ENCODE measurements at places on chromosomes 6 and 20.

DNA sequence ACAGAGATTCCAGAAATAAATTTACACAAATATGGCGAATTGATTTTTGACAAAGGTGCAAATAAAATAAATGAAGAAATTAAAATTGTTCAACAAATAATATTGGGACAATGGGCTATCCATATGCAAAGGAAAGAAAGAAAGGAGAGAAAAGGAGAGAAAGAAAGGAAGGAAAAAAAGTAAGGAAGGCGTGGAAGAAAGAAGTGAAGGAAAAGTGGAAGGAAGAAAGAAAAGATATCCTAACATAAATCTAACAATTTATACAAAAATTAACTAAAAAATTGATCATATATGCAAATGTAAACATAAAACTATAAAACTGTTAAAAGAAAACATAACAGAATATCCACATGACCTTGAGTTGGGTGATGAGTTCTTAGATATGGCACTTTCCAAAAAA, 78.7 kb upstream of the ZNF184 start:
- DNase-seq, result no peak

GRCh38 chr20:63132715-63133471, 83.0 kb downstream of the YTHDF1 start:
- no peak for DNase-seq

GRCh38 chr6:24960991-24961475, 25.3 kb upstream of the RIPOR2 start:
- no peak for DNase-seq

DNA sequence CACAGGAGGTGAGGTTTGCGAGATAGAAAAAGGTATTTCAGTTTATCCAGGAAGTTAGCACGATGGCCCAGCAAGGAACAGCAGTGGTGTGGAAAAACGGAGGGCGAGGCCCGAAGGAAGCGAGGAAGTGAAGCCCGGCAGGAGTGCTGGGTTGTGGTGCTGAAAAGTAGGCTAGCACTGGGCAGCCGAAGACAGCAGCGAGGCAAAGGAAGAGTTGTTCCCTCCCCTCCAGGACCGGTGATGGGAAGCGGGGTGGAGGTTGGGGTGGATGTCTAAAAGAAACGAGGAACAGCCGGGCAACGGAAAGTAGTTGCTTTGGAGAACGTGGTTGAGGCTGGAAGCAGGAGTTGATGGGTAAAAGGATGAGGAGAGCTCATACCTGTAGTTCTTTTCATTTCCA, 1.4 kb downstream of the METTL24 start:
- DNase-seq, result no peak

- no peak for DNase-seq
Observed at GRCh38 chr6:152634773-152635172, 2.4 kb downstream of the SYNE1 start.

GRCh38 chr6:14707971-14708465, 537.9 kb upstream of the JARID2 start:
- no peak for DNase-seq

DNA sequence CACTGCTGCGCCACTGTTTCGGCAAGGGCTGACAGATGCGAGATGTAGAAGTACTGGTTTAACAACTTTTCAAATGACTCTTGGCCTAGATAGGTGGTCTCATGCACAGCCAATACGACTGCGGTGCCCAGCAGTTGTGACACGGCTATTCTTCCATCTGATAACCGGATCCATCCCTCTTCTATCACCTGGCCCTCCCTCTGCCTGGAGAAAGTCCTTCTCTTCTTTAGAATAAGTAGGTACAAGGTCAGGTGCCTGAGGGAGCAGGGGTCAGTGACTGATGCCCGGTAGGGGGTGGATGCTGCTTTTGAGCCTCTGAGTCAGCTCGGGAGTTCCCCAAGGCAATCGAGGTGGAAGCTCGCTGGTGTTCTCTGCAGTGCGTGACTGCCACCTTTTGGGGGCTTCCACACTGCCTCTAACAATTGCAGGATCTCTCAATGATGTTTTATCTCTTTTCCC, 166.8 kb upstream of the GRIK2 start:
- DNase-seq, result peak; percentile 2

GRCh38 chr6:44224029-44224964, 902 bp downstream of the SLC29A1 start:
- peak; percentile 36 for DNase-seq

DNA sequence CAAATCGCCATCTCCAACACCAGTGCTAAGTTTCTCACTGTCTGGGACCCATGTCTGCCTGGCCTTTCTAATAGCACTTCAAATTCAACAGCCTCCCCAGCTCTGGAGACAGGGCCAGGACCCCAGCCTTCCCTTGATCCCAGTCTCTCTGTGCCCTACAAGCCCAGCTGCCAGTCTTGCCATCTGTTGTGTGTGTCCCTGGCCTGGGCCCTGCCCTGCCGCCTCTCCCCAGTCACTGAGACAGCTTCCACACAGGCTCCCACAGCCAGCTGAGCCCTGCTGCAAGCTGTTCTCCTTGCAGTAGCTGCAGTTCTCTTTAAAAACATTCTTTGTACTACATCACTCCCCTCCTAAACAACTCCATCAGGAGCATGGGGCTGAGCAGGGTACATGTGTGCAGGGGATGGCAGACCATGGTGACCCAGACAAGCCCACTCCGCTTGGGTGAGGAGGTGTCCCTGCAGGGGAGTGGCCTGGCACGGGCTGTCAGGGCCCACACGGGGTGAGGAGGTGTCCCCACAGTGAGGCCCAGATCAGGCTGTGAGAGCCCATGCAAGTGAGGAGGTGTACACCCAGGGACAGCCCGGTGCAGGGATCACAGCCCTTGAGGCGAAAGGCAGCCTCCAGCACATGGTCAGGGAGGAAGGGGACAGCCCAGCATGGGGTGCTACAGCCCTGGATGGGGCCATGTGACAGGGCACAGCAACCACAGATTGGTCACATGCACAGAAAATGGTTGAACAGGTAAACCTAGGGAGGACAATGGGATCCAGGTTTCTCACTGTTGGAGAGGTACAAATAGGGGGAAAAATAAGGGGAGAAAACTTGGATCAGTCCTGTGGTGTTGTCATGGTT, 16.2 kb downstream of the CST7 start:
- DNase-seq, result no peak

- DNase-seq, result no peak
Observed at GRCh38 chr20:47774131-47774777, 11.0 kb downstream of the SULF2 start.

- no peak for DNase-seq
Observed at GRCh38 chr6:154783229-154783628, 50.0 kb downstream of the SCAF8 start.

DNA sequence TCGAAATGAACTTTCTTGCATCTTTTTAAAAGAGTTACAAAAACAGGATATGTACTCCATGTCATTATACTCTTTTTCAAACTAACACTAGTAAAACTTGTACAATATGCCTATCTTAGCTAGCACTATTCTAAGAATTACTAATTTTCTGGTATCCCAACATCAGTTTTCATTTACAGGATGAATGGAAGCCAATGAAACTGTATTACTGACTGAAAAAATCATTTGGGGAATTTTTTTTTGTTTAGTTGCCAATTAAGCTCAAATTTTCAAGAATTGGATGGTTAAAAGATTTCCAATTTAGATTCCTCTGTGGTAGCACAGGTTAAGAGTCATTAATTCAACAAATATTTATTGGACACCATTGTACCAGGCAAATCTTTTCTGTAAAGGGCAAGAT, 30.7 kb downstream of the TASP1 start:
- DNase-seq, result no peak

GRCh38 chr6:41504466-41505121, 41.6 kb upstream of the FOXP4 start:
- no peak for DNase-seq

- DNase-seq, result no peak
Observed at GRCh38 chr6:25714765-25715164, 39.8 kb upstream of the SLC17A4 start.

DNA sequence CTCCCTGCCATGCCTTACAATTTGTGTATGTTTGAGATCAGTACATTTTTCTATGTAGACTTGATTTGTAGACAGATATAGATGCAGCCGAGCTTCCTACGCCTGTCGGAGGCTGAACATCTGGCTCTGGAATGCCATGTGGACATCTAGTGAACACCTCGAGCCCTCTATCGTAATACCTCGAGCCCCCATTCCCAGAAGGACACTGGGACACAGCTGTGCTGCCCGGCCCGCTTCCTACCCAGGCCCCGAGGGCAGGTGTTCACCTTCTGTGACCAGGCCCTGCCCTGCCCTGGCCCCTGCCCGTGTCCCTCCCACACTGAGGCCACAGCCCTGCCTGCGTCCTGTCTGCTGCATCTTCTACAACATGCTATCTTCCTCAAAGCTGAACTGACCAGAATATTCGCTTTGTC, 12.9 kb downstream of the RPS6KA2 start:
- DNase-seq, result no peak

DNA sequence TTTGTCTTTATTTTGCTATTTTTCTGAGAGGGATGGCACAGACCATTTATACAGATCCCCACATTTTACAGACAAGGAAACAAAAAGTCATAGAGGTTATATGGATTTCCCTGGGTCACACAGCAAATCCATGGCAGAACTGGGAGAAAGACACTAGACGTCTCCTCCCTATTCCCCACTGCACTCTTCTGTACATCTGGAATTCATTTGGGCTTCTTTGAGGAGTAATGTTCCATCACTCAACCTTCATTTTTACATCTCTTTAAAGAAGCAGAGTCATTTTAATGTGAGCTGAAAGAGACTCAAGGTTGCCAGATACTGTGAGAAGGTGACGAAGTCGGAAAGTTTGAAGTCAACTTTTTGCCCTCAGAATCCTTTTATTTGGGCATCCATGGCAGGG, 207.3 kb downstream of the OTOR start:
- no peak for DNase-seq

GRCh38 chr6:41637194-41638001, 870 bp upstream of the MDFI start:
- DNase-seq, result no peak

DNA sequence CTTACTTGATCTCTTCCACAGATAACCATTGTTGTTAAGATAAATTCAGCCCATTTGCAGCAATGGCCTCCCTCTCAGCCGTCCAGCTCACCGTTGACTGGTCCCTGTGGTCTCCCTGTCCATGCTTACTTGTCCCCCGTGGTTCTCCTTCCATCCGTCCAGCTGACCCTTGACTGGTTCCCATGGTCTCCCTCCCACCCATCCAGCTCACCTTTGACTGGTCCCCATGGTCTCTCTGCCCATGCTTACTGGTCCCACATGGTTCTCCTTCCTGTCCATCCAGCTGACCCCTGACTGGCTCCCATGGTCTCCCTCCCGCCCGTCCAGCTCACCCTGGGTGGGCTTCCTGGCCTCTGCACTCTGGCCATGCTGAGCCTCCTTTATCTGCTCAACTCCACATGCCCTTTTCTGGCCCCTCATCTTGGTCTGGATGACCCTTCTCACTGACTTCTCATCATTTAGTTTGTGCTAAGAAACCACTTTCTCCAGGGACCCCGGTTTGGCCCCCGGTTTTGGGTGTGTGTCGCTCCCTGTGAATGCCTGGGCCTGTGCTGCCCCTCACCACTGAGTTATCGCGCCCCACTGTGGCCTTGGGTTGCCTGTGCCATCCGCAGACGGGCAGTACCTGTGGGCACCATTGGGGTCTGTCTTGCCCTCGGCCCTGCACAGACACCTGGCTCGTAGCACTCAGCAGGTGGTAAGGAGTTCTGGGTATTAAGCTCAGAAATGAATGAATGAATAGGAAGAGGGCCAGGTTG, 146.4 kb downstream of the ERMARD start:
- DNase-seq, result no peak

- DNase-seq, result peak; percentile 68
Observed at GRCh38 chr6:37731888-37732287, 34.2 kb upstream of the MDGA1 start.

GRCh38 chr6:7269816-7270215, 43.2 kb downstream of the SSR1 start:
- DNase-seq, result no peak

DNA sequence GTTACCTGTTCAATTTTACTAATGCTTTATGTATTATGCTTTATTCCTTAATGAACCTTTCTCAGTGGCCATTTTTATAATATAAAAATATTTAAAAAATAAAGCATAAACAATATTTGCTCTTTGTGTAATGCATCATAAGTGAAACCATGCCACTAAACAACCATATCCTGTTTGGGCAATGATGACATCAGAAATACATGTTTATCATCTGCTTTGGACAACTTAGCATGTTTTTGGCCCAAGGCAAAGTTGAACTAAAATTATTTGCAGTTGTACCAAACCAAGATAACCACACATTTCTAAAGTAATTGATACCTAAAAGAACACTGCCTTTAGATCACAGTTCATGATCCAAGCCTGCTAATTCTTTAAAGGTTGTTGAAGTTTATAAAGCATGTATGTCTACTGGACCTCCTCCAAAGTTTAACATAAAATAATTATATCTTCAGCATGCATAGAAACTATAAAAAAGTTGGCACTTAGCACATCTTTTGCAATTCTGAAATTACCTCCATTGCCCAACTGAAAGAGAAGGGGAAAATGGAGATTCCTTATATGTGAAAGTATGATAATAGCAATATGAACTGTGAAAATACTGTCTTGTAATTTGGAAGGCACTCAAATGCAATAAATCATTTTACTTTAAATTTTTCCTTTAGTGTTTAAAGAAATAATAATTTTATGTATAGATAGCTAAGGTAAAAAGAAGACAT, 325.6 kb upstream of the RUNX2 start:
- DNase-seq, result no peak

- no peak for DNase-seq
Observed at GRCh38 chr6:169808608-169808967, 57.2 kb downstream of the ERMARD start.

DNA sequence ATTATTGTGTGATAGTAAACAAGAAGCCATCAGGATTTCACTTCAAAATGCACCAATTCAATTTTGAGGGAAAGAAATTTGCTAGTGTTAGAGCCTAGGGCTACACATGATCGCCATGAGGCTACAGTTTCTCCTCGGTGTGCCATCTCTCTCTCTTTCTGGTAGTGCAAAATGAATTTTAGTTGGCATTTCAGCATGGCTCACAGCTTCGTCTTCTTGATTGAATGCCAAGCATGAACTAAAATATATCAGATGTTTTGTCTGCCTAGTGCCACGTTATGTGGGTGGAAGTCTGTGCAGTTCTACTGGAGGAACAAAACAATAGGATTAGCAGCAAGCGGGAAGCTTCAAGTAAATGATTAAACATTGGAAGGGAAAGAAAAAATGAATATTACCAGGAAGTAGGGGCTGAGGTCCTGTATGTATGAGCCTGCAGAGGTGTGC, 6.8 kb upstream of the MRAP2 start:
- no peak for DNase-seq

GRCh38 chr6:117911660-117912059, 4.6 kb downstream of the SLC35F1 start:
- no peak for DNase-seq

GRCh38 chr20:60210779-60211617, 252.8 kb downstream of the CDH26 start:
- peak; percentile 67 for DNase-seq

- DNase-seq, result peak; percentile 57
Observed at GRCh38 chr6:12911427-12911826, 194.9 kb downstream of the PHACTR1 start.

GRCh38 chr6:146481527-146481926, 62.1 kb upstream of the RAB32 start:
- DNase-seq, result no peak
